ENCODE measurements at places on chromosomes 3 and 15.

DNA sequence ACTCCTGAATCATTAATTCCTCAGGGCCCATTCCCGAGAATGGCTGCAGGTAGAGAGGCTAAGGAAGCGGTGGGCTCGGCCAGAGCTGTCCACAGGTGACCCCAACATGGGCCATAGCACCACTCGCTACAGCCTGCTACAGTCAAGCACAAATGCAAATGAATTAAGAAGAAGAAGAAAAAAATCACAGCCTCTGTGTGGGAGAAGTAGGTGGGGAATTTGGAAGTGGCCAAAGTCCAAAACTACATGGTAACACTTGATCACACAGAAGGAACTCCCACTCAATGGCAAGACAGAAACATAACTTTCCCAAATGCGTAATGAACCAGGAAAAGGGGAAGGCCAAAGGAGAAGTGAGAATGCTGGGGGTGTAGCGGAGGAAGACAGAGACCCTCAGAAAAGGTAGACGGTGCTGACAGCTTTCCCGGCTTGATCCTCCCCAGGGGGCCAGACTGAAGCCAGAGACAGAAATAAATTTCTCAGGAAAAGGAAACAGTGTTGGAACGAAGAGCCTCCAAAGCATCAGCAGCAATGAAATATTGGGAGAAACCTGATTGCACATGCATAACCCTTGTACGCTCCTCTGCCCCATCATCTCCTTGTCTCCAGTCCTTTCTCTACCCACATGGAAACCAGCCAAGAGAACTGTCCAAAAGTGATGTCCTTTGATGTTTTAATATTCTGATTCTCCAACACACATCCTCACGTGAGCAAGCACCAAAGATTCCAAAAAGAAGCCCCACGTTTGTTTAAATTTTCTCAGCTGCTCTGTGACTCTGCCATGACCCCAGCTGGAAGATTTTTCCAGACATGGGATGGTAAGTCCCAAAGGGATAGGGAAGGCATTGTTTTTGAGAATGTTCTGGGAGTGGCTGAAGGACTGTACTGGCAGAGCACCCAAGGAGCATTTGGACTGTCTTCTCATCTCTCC lies 107.6 kb downstream of the OXNAD1 start:
- peak; percentile 21 for DNase-seq

DNA sequence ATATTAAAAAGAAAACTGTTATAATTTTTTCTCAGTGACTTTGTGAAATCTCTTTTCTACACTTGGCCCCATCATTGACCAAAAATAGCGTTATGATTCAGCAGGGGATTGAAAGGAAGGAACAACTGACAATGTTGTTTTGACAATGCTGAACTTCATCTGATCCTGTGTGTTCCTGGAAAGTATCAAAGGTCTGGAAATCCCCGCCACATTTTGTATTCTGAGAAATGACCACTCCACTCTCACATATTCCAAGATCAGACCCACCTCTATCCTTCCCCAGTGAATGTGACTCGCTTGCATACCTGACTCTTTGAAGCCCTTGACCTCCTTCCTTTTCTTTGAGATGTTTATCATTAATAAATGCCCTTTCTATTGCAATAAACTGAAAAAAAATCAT lies 9.7 kb upstream of the RIOX2 start:
- no peak for DNase-seq

- DNase-seq = no peak
These were observed 172.8 kb upstream of the UBE3A start for GRCh38 chr15:25611603-25612002.

DNA sequence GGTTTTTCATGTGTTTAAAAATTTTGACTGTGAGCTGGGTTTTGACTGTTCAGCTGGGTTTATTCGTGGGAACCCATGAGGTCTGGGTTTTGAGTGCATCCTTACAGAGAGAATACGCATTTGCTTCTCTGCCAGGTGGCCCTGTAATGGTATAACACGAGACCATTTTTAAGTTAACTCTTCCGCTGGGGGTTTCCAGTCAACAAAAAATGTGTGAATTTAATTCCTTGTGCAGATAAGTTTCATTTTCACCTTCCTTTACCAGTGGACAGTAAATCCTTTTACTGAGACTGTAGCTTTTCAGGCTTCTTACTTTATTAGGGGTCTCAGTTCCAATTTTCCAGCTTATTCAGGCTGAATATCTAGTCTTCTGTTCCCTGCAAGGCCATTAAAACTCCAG lies 149.6 kb downstream of the OPA1 start:
- DNase-seq = no peak

- DNase-seq = no peak
These were observed 6.8 kb upstream of the TXNRD3 start for GRCh38 chr3:126661532-126662364.

DNA sequence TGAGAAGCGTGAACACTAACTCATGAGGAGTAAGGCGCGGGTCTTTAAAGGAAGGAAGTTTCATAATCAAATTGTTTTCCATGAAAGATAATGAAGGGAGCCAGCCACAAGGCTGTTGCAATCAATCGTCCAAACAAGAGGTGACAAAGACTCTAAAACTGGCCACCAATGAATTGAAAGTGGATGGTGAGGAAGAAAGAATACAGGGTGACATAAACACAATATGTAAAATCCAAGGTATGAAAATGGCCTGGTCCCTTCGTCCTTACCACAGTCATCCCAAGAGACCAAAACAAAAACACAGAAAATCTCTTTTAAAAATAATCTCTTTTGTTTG lies 12.0 kb downstream of the CD86 start:
- DNase-seq = no peak

- no peak for DNase-seq
These were observed 20.6 kb upstream of the XRN1 start for GRCh38 chr3:142468456-142468855.

GRCh38 chr15:91150502-91151160 lies 50.6 kb downstream of the SV2B start:
- no peak for DNase-seq

- DNase-seq = no peak
These were observed 59.0 kb downstream of the FHIT start for GRCh38 chr3:61192222-61192621.

DNA sequence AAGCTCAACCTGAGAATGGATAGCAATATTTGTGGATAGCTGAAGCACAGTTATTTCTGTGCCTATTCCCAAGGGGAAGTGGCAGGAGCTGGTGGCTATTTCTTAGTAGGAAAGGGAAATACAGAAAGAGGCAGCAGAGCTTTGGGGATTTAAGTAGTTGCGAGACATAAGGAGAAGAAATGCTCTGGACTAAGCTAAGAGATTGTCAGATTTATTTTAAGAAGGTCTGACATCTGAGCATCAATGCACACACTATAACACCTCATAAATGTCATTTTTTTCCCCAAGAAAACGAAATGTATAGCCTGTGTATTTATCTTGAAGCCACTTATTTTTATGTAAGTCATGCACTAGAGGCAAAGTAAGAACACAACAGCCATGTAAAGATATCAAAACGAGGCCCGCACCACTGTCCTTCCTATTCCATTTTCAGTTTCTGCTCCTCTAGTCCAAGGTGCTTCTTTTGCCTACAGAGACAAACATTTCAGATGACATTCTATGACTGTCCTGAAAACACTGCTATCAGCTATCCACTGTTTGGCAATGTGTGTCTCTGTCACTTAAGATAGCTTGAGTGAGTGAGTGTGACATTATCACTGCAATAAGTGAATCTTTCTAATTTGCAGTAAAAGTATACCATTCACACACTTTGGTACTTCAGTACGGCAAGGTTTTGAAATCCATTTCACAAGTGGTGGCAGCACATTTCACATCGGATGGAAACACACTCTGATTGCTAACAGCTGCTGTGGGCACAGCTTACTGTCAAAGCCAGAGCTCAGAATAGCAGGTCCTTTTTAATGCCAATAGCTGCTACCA lies 62.7 kb upstream of the ICE2 start:
- no peak for DNase-seq

GRCh38 chr15:59051873-59052861 lies 52.8 kb upstream of the CCNB2 start:
- DNase-seq = no peak

DNA sequence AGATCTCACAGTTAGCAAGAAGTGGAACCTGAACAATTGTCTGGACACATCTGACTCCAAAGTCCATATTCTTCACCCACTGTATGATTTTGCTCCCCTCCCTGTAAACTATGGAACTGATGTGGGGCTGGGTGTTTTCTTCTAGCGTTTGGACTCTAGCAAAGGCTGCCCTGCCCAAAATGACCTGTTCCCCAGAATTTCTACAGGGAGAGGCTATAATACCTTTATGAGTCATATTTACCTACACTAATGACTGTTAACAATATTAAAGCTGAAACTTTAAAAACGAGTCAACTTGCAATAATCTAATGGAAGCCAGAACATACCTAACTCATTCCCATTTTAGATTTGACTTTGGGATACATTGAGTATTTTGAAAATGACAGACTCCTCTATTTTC lies 531.2 kb upstream of the CFAP20DC start:
- no peak for DNase-seq

DNA sequence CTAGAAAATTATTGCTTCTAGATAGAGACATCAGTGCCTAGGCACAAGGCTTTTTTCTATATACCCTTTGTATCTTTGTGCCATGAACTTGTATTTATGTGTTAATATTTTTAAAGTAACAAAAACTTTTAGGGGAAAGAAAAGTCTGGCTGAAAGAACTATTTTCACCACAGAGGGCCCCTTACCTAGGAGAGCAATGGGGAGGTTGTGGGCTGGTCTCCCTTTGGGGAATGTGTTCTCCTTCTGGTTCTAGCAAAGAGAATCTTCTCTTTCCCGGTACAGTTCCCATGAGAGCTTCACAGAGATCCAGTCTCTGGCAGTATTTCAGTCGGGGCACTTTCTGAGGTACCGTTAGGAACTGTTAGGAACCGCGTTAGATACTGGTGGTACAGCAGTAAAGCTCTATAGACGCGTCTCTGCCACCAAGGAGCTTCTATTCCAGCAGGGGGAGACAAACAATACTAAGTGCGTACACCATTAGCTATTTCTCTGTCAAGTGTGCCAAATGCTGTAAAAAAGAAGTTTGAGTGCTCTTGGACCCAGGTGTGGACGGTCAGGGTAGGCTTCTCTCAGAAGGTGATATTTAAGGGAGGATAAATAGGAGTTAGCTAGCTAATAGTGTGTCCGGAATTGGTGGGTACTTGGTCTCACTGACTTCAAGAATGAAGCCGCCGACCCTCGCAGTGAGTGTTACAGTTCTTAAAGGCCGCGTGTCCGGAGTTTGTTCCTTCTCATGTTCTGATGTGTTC lies 4.6 kb upstream of the EPB42 start:
- DNase-seq = peak; percentile 61

GRCh38 chr3:147702509-147702908 lies 293.3 kb downstream of the ZIC1 start:
- no peak for DNase-seq

DNA sequence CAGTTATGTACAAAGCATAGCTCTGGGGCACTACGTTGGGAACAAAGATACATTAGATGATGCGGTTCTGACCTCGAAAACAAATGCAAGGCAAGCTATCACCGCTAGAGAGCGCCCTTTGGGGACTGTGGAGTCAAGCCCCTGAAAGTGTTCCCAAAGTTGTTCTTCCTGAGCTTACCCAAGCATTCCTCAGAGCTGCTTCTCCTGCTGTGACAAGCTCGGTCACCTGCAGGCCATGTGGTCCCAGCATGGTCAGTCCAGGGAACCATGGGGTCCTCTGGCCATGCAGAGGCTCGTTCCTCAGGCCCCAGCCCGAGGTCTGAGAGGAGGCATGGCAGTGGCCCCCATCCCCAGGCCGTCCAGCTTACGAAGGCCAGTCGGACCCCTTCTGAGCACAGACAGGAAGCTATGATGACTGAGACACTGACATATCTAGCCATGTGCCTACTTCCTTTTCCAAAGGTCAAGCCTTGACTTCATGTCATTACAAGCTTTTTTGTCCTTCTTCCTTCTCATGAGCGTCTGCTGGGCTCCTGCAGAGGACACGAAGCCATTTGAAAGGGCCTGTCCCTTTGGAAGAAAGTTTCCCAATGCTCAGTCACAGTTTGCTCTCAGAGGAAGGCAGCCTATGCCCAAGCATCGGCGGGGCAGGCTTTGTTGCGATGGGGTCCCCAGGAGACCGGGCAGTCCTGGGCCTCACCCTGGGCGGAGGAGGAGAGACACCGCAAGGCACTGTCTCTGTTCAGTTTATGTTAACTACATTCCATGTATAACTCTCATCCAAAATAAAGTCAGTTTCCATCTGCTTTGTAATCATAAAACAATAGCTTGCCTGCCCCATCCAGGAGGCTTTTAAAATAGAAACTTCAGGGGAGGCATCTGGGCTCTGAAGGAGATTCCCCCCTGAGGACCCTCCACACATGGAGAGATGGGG lies 79.3 kb downstream of the ATP10A start:
- DNase-seq = no peak

GRCh38 chr15:50685976-50686468 lies 575 bp downstream of the TRPM7 start:
- DNase-seq = peak; percentile 77

DNA sequence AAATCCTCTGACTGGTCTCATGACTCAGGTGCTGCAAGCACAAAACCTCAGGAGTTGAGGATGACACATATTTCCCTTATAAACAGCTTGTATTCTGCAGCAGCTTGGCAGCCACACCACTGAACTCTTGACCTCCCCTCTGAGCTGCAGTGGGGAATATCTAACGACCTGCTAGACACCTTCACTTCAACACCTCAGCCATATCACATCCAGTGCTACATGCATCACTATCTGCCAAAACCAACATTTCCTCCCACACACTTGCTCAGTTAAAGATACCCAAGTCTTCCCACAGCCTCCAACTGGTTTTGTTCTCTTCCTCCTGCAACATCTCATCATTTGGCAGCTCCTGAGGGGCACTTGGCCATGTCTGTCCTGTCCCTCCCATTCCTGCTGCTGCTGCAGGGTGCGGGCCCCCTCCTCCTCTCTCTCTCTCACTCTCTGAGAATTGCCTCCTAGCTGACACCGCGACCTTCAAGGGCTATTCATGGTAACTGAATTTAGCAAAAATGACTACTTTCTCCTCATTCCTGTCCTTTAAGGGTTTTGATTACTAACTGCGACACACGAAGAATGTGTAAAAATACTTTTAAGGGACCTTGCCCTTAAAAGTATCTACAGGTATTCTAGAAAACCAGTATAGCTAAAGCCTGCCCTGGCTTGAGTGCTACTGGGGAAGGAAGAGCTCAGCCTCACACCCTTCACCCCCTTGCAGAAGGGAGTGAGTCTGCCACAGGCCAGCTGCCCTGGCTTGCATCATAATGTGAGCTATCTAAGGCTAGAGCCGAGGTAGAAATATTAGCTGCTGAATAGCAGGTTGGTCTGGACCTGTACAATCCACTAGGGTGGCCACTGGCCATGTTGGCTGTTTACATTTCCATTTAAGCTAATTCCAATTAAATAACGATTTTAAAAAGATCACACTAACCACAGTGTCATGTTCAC lies 5.0 kb upstream of the CCR9 start:
- DNase-seq = peak; percentile 32

DNA sequence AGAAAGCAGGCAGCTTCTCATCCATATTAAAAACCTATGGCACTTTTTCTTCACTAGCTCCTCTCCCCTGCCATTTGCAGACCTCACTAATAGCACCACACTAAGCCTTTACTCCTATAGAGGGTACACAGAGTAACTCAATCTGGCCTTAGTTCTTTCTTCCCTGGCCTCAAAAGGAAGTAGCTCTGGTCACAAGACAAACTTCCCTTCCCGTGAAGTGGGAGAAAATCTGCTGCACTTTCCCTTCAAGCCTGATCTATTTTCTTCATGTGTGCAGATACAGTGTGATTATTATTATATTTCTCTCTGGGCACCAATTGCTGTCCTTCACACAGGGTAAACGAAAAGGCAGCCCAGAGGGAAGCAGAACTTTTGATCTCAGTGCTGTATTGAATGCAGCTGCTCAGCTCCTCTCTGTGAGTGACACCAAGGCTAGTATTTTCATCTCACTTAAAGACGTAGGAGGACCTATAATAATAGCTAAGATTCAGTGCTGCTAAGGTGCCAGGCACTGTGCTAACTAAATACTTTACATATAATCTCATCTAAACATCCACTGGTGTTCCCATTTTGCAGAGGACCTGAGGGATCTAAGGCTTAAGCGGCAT lies 61.9 kb upstream of the RASGRP1 start:
- no peak for DNase-seq
